Gastrocnemius medialis (tissue), 4 donors: ENCODE measurements at places on chromosomes 2 and 18. TPM values are rescaled to one million over a fixed set of nuclear protein-coding genes. Genes with fewer than 3 reads are reported as not detected.

Gene SS18
- total RNA-seq = 25.7 TPM

Gene DUSP19
- 0.47 TPM for total RNA-seq

GRCh38 chr2:97727296-97727695, 13.9 kb downstream of the ZAP70 start:
- peaks cover 7% of the 10 kb centered on the region for H3K4me1 ChIP-seq
- no peak overlapping the region for H3K27ac ChIP-seq
- no peaks in the 10 kb centered on the region for H3K36me3 ChIP-seq
- H3K27me3 ChIP-seq = no peaks in the 10 kb centered on the region
- DNase-seq = no peak
- no peak overlapping the region for H3K4me3 ChIP-seq

DNA sequence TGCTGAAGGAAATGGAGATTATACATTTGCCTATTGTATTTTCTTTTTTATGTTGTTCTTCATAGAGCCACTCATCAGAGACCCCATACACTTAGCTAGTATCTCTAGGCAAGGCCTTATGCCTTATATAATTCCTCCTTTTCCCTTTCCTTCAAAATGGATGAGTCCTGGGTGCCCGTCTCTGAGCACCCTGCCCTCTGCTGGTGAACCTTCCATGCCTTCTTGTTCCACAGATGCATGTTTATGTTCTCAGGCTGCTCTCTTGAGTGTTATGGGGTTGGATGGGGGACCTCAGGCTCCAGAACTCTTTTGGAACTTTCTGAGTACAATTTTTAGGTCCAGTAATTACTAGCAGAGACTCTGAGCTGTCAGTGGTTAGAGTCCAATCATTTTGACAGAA, 368.6 kb upstream of the SPRED2 start:
- H3K27me3 ChIP-seq = no peaks in the 10 kb centered on the region
- no peaks in the 10 kb centered on the region for H3K36me3 ChIP-seq
- H3K27ac ChIP-seq = no peak overlapping the region
- H3K4me3 ChIP-seq = no peak overlapping the region

GRCh38 chr18:5294113-5294456, 1.4 kb downstream of the ZBTB14 start:
- H3K36me3 ChIP-seq = peaks cover 24% of the 10 kb centered on the region
- H3K27me3 ChIP-seq = no peaks in the 10 kb centered on the region
- H3K4me1 ChIP-seq = peaks cover 8% of the 10 kb centered on the region
- H3K4me3 ChIP-seq = peak overlapping the region; percentile 90

DNA sequence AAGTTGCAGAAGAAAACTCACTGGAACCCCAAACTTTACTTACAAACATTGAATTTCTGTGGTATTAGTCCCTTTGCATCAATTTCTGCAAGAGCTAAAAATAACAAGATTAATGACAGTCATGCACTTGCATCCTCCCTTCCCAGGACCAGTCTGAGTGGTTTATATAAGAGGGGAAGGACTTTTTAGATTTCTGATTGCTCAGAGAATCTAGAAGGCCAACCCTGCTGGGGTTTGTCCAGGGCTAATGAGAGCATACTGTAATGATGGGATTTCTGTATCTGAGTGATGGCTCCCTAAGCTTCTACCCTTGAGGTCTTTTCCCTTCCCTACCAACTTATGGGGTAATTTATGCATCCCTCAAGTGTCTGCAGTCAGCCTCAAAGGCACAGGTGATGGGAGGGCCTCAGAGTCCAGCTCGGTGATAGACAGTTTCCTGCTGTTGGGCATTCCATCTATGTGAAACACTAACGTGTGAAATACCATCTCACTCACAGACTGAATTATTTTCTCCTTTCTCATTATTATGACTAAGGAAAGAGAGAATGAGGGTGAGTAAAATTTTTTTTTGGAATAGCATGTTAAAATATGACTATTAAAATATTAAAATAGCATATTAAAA, 556.3 kb downstream of the RIT2 start:
- H3K36me3 ChIP-seq = no peaks in the 10 kb centered on the region
- no peaks in the 10 kb centered on the region for H3K4me1 ChIP-seq
- no peak for DNase-seq
- no peak overlapping the region for H3K4me3 ChIP-seq
- no peaks in the 10 kb centered on the region for H3K27me3 ChIP-seq

- H3K36me3 ChIP-seq = no peaks in the 10 kb centered on the region
- H3K4me1 ChIP-seq = peaks cover 29% of the 10 kb centered on the region
- no peak for DNase-seq
- H3K27me3 ChIP-seq = no peaks in the 10 kb centered on the region
- peak overlapping the region; percentile 99 for H3K27ac ChIP-seq
- no peak overlapping the region for H3K4me3 ChIP-seq
These were observed 10.3 kb downstream of the TEX44 start for GRCh38 chr2:231602859-231603467.

DNA sequence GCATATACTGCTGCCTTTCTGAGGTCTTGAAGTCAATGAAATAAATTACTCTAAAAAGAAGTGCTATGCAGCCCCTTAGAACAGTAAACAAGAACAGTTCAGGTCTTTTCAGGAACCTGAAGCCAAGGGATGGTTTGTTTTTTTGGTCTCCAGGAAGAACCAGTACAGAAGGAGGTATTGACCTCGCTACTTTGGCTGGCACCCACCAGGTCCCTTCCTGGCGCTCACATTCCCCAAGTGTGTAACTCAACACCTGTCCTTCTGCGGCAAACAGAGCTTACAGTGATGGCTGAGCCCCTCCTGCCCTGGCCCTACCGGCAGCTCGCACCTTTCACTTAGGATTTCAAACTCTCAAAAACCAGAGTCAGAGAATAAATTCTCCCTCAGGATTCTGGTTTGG, 51.9 kb downstream of the SETBP1 start:
- H3K27me3 ChIP-seq = no peaks in the 10 kb centered on the region
- peak overlapping the region; percentile 1 for H3K4me3 ChIP-seq
- DNase-seq = peak; percentile 43
- H3K4me1 ChIP-seq = peaks cover 61% of the 10 kb centered on the region

DNA sequence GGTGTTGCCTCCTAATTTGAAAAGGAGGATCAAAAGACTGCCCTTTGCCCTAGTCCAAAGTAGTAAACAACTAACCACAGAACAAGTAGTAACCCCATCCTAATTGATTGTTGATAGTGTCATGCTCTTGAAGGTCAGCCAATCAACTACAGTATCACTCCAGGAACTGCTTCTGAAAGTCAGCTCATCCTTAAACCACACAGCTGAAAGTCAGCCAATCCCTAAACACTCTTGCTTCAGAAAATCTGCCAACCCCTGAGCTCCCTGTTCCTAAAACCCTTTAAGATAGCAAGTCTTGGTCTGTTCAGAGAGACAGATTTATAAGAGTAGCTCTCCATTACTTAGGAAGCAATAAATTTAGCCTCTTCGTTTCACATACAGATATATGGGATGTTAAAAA, 51.6 kb upstream of the CPO start:
- no peak overlapping the region for H3K4me3 ChIP-seq
- H3K36me3 ChIP-seq = no peaks in the 10 kb centered on the region
- H3K27me3 ChIP-seq = no peaks in the 10 kb centered on the region
- no peaks in the 10 kb centered on the region for H3K4me1 ChIP-seq

DNA sequence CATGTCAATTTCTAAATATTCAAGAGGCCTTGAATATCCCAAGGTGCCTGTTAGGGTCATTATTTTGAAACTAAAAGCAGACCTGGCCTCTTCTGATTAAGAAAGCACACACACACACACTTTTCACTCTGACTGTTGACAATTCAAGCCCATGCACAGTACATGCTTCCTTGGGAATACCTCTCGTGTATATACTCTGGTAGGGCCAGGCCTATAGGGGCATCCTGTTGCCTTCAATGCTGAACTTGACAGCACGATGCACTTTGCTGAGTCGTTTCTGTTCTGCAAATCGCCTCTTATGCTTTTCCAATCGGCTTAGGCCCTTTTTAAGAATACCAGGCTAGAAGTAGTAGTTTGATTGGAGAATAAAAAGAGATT, 40.6 kb downstream of the IWS1 start:
- H3K27me3 ChIP-seq = no peaks in the 10 kb centered on the region
- H3K4me3 ChIP-seq = no peak overlapping the region
- no peaks in the 10 kb centered on the region for H3K4me1 ChIP-seq
- H3K36me3 ChIP-seq = no peaks in the 10 kb centered on the region
- no peak overlapping the region for H3K27ac ChIP-seq
- DNase-seq = no peak
